ENCODE measurements at places on chromosomes 11 and 22. TPM values are rescaled to one million over a fixed set of nuclear protein-coding genes. Genes with fewer than 3 reads are reported as not detected.

DNA sequence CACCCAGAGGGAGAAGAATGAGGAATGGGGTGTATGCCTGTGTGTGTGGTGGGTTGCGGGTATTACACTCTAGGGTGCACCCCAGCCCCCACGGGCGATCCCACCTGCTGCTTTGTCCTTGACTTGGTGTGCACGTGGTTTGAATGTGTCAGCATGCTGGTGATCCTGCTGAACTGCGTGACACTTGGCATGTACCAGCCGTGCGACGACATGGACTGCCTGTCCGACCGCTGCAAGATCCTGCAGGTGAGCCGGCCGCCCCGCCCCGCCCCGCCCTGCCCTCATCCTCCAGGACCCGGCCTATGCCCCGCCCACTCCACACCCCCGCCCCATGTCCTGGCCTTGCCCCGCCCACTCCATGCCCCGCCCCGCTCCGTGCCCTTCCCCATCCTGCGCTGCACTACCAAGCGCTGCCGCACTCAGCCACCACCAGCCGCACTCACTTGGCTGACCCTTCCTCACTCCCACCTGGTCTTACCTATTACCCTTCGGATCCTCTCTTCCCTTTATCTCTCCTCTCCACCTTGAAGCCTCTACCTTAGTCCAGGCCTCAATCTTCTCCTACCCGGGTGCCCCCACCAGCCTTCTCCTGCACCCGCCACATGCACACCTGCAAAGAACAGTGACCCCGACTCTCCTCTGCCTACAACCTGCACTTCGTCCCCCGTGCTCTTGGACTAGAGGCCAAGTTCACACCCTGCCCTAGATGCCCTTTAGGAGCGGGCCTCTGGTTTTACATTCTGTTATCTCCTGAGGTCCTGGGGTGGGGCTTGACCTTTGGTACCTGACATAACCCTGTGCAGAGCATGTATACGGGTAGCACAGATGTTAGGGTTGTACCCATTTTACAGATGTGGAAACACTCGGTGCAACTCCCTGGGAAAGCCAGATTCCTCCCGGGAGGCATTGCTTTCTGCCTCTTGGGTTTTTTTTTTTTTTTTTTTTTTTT lies 27.7 kb downstream of the CACNA1I start:
- peak; percentile 57 for DNase-seq

DNA sequence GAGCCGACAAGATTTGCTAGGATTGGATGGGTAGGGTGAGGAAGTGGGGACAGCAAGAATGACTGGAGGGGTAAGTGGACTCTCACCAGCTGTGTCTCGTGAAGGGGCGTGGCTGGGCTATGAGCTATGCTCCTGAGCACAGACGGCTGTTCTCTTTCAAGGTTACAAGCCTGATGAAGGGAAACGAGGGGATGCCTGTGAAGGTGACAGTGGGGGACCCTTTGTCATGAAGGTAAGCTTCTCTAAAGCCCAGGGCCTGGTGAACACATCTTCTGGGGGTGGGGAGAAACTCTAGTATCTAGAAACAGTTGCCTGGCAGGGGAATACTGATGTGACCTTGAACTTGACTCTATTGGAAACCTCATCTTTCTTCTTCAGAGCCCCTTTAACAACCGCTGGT lies 19.9 kb downstream of the F2 start:
- DNase-seq = no peak

GRCh38 chr11:31264834-31265233 lies 104.7 kb downstream of the DCDC1 start:
- no peak for DNase-seq

DNA sequence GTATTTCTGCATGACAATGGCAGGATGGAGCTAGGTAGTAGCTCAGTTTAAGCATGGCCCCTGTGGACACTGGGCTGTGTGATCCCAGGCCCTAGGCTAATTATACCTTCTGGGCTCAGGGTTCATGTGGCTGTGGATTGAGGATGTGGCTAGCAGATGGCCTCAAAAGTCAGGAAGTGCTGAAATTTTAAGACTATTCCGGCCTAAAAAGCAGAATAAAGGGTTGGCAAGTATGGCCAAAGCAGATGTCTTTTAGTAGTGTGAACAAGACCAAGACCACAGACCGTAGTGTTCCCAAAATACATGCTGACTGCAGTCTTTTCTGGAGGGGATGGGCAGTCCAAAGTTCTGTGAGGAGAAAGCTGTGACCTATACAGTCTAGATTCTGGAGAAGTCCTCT lies 115.7 kb upstream of the RAG2 start:
- DNase-seq = no peak

DNA sequence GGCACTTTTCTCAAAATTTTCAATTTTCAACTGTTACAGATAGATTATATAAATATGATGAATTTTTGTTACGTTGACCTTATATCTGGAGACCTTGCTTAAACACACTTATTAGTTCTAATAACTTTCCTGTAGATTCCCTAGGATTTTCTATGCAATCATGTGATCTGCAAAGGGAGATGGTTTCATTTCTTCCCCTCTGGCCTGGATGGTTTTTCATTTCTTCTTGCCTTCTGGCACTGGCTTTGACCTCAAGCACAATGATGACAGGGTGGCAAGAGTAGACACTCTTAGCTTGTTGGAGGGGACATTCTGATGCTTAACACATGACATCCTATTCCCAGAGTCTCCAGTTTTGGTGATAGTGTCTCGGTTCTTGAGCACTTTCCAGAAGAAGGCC lies 75.9 kb downstream of the DGCR2 start:
- no peak for DNase-seq

- no peak for DNase-seq
Observed at GRCh38 chr22:46047841-46048595, 71.1 kb upstream of the WNT7B start.

DNA sequence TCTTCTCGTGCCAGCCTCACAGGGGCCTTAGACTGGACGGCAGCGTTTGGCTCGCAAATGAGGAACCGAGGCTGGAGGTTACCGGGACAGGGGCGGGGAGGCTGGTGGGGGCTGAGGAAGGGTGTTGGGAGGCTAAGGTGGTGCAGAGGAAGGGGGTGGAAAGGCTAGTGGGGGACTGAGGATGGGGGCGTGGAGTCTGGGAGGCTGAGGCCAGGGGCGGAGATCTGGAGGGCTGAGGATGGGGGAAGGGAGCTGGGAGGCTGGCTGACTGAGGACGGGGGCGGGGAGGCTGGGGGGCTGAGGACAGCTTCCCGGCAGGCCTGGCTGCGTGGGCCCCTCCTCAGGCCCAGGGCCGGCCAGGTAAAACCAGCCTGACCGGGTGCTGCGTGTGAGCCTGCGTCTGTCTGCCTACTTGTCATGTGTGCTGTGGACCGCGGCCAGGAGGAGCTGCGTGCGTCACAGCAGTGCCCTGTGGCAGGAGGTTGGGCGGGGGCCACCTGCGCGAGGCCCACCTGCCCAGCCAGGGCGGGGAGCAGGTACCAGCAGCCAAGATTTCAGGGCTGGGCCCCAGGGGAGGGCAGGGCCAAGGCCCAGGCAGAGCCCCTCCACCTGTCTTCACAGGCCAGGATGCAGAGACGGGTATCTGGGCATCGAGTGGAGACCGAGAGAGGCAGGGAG lies 9.4 kb upstream of the PIM3 start:
- no peak for DNase-seq

DNA sequence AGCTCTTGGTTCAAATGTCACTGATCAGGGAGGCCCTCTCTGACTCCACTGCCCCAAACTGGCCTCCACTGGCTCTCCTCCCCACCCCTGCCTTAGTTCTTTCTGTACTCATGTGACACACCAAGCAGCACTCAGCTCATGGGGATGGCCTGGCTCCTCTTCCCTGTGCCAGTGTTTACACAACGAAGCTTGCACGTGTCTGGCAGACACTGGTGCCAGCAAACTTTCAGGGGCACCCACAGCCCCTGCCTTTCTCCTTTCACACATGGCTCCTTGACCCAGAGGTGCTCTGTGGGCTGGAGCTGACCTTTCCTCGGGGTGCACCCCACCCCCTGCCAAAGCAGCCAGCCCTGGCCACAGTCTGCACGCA lies 37.6 kb upstream of the PARVG start:
- no peak for DNase-seq

DNA sequence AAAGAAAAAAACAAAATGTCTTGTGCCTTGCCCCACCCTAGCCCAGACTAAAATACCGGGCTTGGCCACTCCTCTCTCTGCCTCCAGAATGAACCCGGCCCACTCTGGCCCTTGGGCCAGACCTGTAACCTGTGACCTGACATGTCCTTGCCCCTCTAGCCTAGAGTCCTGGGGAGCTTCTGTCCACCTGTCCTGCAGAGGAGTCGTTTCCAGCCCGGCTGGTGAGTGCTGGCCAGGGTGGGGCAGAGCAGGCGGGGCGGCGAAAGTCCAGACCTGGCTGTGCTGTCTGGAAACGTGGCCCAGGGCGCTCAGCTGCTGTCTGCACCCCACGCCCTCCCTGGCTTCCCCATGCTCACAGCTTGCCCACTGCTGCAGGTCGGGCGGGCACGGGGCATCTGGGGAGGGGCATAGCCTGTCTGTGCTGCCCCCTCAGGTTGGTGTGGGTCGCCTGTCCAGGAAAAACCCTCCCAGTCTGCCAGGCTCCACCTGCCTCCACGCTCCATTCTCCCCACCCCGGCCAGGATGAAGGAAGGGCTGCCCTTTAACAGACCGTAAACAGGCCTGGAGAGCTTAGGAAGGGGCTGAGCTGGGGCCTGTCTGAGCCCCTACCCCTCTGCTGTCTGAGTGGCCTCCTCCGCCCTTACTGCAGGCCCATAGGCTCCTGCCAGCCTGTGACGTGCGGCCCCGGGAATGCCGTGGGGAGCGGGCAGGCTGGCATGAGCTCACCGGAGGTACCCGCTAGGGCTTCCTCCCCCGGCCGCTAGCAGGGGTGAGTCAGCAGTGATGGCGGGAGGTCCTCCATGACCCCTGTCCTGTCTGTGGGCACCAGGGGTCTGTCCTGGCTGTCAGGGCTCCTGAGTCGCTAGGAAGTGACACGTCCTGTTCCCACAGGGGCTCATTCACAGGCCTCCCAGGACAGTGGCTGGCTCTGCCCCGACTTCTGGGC lies 1.9 kb downstream of the CD151 start:
- DNase-seq = no peak

DNA sequence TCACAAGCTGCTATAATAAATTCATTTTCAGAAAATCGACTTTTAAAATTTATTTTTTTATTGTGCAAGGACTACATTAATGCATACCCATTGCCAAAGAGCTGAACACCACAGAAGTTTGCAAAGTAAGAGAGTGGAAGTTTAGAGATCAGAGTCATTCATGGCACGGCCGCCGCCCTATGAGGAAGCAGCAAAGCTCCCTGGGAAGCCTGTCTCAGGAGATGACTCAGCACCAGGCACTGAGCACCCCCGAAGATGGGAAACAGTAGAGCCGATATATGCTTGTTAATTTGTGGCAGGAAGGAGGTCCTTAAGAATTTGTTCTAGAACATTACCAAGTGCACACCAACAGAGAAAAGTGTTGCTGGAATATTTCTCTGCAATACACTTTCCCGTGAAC lies 693.7 kb downstream of the OPCML start:
- DNase-seq = no peak

GRCh38 chr11:79042824-79043223 lies 398.0 kb downstream of the TENM4 start:
- DNase-seq = no peak

DNA sequence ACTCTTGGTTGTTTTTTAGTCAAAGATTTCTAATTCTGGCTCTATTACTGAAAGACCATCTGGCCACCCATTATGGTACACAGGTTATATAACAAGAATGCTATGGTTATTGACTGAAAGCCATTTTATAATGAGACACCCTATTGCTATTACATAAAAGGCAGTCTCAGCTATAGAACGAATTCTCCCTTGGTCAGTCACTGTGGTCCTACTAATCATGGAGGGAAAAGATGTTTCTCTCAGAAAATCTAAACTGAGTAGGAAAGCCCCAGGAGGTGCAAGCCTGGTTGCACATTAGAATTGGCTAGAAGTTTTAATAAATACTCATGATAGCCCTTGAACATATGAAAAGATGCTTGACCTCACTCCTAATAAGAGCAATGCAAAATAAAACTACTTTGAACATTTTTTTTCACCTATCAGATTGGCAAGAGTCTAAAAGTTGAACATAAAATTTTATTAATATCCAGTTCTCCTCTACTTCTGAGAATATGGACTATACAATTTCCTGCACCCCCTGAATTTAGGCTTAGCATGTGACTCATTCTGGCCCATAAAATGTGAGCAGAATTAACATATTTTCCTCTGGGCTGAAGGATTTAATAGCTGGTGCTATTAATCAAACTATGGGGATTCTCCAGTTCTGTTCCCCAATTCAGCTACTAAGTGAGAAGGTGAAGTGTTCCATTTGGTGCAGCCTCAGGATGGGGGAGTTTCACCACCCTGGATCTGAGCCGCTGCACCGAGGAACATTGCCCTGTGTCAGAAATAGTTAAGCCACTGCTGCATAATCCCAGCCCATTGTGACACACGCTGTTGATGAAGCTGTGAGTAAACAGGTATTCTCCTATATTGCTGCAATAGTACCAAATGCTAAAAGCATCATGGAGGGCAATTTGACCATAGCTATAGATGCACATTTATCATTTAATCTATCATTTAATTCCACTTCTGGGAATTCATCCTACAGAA lies 11.5 kb upstream of the CRKL start:
- DNase-seq = no peak

DNA sequence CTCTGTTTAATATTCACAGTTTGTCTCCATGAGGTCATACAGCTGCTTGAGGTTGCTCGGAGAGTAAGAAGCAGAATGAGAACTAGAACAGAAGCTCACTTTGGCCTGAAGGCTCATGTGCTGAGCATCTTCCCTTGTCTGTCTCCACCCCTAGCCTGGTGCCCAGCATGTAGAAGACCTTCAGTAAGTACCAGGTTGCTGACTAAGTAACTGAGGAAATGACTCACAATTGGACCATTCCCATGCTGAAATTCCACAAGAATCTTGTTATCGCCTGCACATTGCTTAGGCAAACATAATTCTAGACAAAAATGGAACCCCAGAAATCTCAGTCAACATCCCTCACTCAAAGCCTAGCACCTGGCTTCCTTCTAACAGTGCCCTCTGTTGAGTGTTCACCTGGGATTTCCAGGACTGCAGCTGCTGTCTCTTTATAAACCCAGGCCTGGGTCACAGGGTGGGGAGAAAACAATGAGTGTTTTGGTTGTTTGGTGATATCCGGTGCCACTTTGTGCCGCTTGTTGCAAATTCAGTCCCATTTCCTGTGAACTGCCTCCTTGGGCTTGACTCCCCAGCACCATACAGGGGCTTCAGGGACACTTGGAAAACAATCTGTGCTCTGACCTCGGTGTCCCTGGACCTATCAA lies 406.8 kb downstream of the ETS1 start:
- DNase-seq = no peak

- DNase-seq = no peak
Observed at GRCh38 chr22:24093855-24094254, 82.8 kb downstream of the CABIN1 start.

DNA sequence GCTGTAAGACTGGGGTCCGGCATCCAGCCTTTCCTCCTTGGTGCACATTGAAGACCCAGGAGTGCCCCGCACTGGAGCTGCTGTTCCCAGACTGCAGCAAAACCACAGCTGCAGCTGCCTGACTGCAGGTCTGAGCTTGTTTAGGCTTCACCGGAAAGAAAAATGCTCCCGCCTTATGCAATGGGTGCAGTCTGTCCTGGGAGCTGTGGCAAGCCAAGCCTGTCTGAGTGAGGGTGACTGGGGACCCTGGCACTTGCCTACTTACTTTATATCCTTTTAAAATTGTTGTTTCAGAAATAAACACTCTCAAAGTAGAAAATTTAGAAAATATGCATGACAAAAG lies 23.3 kb upstream of the CD44 start:
- no peak for DNase-seq

PHF21B gene
- total RNA-seq = 57.2 TPM

CDC42BPG gene
- total RNA-seq = 12.3 TPM

CHRM1 gene
- total RNA-seq = not detected

A4GALT gene
- total RNA-seq = 13.8 TPM

SLC25A45 gene
- 0.61 TPM for total RNA-seq

YPEL1 gene
- 7.6 TPM for total RNA-seq

MUC5AC gene
- total RNA-seq = not detected

OR9I1 gene
- total RNA-seq = not detected

APOA4 gene
- total RNA-seq = not detected

FIBIN gene
- total RNA-seq = 0.45 TPM

Data from H1 (cell line).